Activated T-helper 1 cell treated with anti-CD3 and anti-CD28 coated beads, Interleukin-2, amount 50 U/mL, for 16 hours (primary cell): ENCODE measurements at places on chromosomes 3 and 15.

DNA sequence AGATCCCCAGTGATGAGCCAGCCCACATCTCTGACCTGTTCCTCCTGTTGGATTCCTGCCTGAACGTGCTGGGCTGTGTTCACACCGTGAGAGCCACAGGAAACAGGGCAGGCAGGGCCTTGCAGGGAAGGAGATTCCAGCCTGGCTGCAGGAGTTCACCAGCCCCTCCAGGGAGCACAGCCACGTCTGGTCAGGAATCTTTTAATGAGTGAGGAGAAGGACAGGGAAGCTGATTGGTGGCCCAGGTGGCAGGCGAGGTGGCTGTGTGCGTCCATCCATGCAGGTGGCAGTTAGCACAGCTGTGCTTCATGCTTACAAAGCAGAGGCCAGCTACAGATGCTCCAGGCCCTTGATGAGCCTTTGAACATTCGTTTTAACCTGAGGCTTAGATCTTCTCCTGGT lies 10.5 kb downstream of the LRRK1 start:
- no peak for DNase-seq

DNA sequence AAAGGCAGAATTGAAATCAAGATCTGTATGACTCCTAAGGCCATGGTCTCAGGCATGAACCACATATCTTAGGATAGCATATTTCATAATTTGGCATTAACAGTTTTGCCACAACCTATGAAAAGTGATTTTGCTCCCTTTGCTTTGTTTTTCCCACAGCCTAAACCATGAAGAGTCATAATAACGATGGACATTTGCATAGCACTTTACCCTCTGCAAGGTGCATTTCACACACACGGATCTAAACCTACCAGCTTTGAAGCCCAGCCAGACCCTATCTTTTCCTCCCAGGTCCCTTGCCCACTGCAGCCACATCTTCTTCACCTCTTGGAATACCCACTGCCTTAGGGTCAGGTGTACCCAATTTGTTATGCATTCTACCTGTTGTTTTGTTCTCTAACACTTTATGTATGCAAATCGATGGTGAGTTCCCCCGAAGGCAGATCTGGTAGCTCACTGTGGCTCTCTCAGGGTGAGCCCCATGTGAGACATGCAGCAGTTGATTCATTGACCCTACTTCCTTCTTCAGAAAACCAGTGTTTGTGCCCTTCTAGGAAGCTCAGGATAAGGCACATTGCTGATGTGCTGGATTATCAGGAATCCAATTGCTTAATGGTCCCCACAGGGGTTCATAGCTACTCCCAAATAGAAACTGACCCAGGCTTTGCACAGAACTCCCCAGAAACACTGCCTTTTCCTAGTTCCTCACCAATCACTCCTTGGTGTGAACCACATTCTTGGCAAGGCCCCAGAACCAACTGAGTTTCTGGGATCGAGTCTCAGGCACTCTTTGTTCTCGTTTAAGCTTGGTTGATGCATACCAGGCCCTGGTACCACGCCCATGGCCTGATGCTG lies 8.7 kb downstream of the ARHGAP31 start:
- DNase-seq = no peak

DNA sequence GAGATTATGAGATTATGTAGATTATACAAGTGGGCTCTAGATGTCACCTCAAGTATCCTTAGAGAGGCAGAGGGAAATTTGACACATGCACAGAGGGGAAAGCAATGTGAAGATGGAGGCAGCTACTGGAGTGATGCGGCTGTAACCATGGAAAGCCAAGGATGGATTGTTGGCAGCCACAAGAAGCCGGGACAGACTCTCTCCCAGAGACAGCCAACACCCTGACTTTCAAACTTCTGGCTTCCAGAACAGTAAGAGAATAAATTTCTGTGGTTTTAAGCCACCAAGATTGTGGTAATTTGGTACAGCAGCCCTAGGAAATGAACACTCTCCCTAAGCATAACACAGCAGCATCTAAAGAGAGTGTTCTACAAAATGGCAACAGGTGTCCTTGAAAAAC lies 34.4 kb upstream of the PRICKLE2 start:
- no peak for DNase-seq

- no peak for DNase-seq
Measured at GRCh38 chr15:99974246-99974645, 241.0 kb upstream of the LYSMD4 start.

- no peak for DNase-seq
Measured at GRCh38 chr15:35062738-35063099, 22.4 kb downstream of the NANOGP8 start.

GRCh38 chr15:45586601-45587094 lies 531 bp upstream of the BLOC1S6 start:
- no peak for DNase-seq

DNA sequence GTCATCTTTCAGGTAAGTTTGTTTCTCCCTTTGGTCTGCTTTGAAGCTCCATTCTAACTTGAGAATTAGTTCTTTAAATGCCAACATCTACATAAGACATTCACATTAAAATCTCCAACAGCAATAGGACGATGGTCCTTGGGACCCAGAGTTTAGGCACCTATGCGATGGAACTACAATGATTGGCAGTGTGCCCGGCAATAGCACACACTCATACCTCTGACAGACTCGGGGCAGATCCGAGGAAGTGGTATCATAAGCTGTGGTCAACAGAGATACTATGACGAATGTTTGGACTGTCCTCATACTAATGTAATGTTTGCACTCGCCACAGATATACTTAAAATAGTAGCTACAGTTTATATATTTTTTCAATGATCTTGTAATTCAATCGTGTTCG lies 34.2 kb upstream of the NR2F2 start:
- DNase-seq = no peak

DNA sequence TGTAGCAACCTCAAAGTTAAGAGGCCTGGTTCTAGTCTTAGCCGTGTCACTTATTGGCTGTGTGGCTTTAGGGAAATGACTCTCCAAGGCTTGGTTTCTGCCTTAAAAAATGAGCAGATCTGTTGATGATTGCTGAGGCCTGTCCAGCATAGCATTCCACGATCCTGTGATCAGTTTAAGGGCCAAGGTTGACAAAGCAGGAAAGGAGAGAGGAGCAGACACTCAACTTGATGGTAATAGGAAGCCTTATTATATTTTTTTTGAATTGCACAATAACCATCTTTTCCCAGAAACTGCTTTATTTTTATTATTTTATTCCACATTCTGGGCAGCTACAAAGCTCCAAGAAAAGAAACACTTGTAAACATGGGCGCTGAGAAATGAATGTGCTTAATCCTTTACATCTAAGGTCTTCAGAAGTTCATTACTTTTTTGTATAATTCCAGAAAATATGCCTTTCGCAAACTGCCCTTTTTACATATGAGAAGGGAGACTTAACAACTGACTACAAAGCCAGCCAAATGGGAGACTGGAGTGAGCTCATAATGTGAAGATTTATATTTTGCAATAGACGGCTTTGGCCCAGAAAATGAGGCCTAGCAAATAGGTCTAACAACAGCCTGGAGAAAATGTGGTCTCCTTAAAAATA lies 241.0 kb downstream of the ATP8B4 start:
- no peak for DNase-seq

GRCh38 chr15:48190932-48191573 lies 412 bp upstream of the CTXN2 start:
- no peak for DNase-seq

DNA sequence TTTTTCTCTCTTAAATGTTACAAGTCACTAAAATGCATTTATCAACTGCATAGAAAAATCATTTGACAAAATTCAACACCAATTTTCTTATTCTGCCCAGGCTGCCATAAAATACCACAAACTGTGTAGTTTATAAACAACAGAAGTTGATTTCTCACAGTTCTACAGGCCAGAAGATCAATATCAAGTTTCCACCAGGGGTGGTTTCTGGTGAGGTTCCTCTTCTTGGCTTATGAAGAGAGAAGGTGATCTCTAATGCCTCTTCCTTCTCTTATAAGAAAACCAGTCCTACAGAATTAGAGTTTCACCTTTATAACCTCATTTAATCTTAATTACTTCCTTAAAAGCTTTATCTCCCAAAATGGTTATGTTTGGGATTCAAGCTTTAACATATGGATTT lies 10.9 kb upstream of the CD200R1L start:
- DNase-seq = no peak

DNA sequence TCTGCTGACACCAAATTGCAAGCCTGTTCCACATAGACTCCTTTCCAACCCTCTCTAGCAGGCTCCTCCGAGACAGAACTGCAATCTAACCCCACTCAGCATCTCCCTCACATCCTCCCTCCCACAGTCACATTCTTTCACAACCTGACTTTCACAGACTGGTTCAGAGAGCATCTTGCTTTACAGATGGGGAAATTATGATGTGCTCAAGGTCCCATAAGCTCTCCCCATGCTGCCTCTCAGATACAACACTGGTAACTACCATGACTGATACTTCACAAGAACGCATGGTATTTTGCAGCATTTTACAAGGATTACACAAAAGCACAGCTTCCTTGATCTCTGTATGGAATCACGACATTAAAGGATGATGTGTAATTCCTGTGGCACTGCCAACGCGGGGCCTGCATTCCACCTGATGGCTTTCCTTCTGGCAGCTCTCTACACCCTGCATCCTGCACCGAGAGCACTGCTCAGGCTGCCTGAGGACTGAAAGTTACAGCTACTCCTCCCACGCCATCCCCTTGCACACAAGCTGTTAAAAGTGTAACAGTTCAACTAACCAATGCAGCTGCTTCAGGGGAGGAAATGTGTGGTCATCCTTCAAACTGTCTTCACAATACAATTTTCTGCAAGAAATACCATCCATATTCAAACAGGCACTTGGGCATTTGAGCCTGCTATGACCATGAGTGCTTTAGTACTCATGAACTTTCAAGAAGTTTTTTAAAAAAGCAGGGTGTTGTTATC lies 27.6 kb downstream of the TBC1D2B start:
- no peak for DNase-seq

DNA sequence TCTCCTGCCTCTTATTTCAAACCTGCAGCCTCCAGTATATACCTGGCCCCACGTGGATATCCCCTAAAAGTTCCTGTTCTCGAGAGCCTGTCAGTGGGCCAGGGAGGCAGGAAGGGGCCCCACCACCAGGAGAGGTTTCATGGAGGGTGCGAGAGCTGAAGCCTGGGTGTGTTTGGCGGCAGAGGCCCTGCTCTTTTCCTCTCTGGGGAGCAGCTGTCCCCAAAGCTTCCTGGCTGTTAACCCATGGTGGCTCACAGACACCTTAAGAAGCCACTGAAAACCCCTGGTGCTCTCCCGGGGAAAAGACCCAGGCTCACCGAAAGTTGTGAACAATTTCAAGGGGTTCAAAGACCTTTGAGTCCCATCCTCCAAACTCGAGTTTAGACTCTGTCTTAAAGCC lies 1.1 kb downstream of the PRRT3 start:
- no peak for DNase-seq

DNA sequence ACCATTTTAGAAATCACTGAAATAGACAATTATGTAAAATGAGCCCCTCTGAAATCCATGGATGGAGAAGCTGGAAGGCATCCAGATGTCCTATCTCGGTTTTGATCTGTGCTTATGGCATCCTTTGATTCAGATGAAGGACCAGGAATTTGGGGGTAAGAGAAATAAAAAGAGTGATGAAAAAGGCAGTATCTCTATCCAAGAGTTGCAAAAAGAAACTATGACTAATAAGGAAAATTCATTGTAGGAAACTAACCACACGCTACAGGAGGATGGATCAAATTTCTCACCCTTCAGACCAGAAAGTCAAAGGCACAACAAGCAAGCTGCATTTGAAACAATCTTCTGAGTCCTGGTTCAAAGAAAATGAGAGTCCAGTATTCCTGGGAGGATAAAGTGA lies 34.8 kb downstream of the SRGAP3 start:
- no peak for DNase-seq

DNA sequence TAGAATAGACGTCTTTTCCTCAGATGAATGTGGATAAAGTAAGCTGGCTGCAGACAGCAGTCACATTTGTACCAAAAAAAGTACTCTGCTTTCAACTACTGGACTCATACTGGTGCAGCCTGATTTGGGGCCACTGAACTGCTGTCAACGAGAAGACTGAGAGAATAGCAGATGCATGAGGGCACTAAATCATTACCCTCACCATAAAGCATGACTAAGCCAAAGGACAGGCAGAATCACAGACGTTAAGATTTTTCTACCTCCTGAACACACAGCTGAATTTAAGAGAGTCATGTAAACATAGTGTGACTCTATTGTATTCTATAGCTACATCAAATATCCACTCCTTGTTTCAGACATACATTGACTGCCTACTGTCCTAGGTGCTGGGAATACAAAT lies 67.8 kb upstream of the CDAN1 start:
- DNase-seq = no peak

DNA sequence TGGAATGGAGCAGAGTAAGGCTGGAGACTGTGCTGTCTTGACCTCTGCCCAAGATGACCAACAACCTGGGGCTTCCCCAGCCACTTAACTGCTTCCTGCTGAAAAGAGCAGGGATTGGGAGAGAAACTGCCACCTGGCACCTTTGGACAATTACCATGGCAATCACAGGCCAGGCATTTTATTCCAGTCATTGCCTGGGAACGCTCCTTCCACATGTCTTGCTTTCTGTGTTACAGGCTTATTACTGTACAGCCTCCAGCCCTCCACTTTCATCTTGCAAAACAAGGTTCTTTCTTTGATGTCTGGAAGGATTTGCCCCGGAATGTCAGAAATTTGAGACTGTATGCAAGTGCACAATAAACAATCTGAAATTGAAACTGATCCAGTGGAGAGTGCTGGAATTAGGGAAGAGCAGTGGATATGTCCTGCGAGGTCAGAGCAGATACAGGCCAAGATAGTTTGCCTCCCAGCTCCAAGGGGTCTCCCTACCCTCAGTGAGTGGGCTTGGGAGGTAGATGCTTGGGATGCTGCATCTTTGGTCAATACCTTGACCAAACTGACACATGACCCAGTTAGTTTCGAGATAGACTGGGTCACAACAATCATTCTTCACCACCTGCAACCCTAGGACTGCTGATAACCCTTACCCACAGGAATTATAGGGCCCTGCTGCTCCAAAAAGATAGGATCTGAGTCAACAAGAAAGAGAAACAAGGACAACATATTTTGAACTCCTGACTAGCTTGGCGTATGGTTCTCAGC lies 2.7 kb downstream of the PPP1R14D start:
- no peak for DNase-seq

DNA sequence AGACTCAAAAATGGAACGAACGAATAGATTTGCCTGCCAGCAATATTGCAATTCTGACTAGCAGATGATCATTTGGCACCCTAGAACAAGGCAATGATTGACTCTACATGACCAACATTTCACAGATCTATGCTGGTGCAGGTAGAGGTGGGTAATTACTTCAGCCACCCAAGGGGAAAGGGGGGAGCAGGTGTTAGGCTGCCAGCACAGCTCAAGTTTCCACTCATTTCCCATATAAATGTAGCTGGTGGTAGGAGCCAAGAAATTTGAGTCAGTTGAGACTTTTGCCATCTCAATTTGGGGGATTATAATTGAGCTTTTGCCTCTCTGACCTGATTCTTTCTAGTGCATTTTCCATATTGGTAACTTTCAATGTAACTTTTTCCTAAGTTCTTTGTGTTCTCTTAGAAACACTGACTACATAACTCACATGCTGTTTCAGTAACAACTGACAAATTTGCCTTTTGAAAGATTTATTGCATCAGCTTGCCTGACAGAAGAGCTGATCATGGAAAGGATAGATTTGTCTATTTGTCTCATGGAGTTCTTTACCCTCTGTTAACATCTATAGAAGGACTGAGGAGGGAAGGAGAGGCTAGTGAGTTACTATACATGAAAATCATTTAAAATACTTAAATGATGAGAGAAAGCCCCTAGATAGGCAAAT lies 902.5 kb downstream of the ZPLD1 start:
- no peak for DNase-seq
